C1 segment of cervical spinal cord (tissue), 14 donors: ENCODE measurements at places on chromosomes 1 and 21.

DNA sequence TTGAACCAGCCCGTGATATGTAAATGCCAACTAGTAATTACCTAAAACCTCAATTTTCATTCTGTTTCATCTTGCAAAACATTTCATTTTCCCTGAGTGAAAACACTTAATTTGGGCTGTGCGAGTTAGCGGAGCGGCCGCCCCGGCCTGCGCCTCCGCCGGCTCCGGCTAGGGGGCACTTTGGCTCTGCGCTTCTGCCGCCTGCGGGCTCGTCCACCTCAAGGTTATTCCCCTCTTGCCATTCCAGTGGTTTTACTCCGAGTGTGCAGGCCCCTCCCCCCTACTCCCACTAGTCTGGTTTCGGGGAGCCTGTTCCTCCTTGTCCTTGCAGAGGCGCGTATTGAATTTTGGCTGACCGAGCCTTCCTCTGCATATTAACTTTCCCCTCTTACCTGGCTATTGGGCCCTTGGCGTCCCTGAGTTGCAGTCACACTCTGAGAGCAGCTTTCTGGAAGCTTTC lies 55.6 kb downstream of the PEX14 start:
- no peak for DNase-seq

- DNase-seq = no peak
These were observed at the start of gene NTRK1 for GRCh38 chr1:156860628-156861423. Gene NTRK1 (plus strand): TSS chr1:156860865. CDS start chr1:156860935, 70 bp downstream.

- no peak for DNase-seq
These were observed 31.6 kb downstream of the SOX13 start for GRCh38 chr1:204104331-204105130.

DNA sequence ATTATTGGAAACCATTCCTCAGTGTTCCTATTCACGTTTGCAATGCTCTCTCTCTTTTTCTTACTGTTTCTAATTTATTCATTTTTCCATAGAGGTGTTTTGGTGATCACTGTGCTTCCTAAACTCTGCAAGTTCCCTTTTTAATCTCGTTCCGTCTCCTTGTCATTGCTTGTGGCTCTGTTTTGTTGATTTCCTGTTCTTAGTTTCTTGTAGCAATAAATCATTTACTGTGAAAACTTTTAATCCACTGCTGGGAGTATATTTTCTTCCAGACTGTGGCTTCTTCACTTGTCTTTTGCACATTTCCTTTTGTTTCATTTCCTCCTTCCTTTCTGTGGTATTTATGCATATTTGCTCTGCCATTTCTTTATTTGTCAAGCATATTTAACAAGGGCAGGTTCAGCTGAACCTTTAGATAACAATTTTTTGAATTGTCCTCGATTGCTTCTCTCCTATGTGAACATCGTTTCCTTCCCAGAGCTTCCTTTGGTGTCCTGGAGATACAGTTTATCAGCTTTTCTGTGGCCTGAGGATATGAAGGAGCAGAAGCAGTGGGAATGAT lies 3.6 kb downstream of the B3GALT5 start:
- DNase-seq = no peak

- no peak for DNase-seq
These were observed 982 bp downstream of the SLC9A1 start for GRCh38 chr1:27153927-27154358.

DNA sequence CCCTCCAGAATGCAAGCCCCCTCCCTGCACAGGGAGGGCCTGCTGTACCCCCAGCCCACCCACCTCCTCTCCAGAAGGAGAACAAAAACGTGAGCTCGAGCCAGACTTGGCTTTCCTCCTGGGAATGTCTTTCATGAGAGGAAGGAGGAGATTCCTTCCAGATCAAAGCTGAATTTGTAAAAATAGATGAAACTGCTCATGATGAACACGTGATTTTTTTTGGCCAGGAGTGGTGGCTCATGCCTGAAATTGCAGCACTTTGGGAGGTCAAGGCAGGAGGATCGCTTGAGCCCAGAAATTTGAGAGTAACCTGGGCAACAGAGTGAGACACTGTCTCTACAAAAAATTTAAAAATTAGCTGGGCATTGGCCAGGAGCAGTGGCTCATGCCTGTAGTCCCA lies 21.8 kb downstream of the GPR157 start:
- DNase-seq = no peak

DNA sequence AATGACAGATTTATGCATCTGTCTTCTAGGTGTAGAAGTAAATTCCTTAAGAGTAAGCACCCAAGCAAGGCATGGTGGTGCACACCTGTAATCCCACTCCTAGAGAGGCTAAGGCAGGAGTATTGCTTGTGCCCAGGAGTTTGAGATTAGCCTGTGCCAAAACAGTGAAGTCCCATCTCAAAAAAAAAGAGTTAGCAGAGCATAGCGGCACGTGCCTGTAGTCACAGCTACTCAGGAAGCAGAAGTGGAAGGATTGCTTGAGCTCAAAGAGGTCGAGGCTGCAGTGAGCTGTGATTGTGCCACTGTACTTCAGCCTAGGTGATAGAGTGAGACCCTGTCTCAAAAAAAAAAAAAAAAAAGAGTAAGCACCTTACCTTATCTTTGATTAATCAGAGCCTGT lies 15.1 kb upstream of the TIPRL start:
- DNase-seq = no peak

GRCh38 chr1:228390649-228391048 lies 16.0 kb downstream of the TRIM11 start:
- DNase-seq = no peak

GRCh38 chr1:114080511-114081436 lies 72.9 kb downstream of the SYT6 start:
- no peak for DNase-seq
